ENCODE measurements at places on chromosomes 16 and 17. TPM values are rescaled to one million over a fixed set of nuclear protein-coding genes. Genes with fewer than 3 reads are reported as not detected.

DNA sequence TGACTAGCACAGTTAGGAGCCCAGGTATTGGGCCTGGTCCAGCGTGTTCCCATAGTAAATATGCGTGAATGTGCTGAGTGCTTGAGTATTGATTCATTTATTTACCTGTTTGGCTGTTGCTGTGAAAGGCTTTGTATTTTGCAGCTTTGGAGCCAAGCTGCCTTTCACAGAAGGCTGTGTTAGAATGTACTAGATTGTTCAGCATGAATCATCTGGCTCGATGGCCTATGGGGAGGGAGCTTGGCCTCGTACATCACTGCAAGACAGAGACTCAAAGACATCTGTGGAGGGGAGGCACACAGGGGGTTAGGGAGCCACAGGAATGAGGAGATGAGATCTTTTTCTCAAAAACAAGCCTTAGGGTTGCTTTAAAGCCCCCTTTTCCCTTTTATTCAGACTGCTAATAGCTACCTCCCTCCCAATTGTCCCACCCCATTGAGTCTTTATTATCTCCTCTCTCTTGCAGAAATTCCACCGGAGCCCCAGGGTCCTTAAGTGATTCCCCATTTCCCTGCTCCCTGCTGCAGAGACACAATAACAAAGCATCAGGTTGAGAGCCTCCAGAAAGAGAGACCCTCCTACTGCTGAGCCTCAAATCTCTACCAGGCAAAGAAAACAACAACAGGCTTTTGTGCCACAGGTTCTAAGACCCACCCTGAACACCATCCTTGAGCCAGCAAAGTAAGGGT is 307.2 kb downstream of the ABCC12 start:
- no peaks in the 10 kb centered on the region for H3K4me1 ChIP-seq
- no peak overlapping the region for H3K4me3 ChIP-seq
- no peak overlapping the region for H3K27ac ChIP-seq
- no peaks in the 10 kb centered on the region for H3K27me3 ChIP-seq
- DNase-seq, result no peak

GRCh38 chr17:10314329-10314728 is 58.5 kb downstream of the MYH13 start:
- H3K27me3 ChIP-seq, result no peaks in the 10 kb centered on the region
- no peak overlapping the region for H3K4me3 ChIP-seq
- H3K36me3 ChIP-seq, result no peaks in the 10 kb centered on the region
- H3K27ac ChIP-seq, result no peak overlapping the region

- peaks cover 14% of the 10 kb centered on the region for H3K36me3 ChIP-seq
- H3K4me1 ChIP-seq, result peaks cover 24% of the 10 kb centered on the region
- no peaks in the 10 kb centered on the region for H3K27me3 ChIP-seq
- H3K27ac ChIP-seq, result no peak overlapping the region
Measured at GRCh38 chr16:66612422-66612821, 7.9 kb downstream of the CMTM3 start.

- H3K4me1 ChIP-seq, result peaks cover 11% of the 10 kb centered on the region
- DNase-seq, result no peak
- no peak overlapping the region for H3K27ac ChIP-seq
- no peak overlapping the region for H3K4me3 ChIP-seq
Measured at GRCh38 chr16:8919934-8920462, 37.8 kb downstream of the LITAFD start.

The ZNF263 gene
- total RNA-seq, result 44.6 TPM

DNA sequence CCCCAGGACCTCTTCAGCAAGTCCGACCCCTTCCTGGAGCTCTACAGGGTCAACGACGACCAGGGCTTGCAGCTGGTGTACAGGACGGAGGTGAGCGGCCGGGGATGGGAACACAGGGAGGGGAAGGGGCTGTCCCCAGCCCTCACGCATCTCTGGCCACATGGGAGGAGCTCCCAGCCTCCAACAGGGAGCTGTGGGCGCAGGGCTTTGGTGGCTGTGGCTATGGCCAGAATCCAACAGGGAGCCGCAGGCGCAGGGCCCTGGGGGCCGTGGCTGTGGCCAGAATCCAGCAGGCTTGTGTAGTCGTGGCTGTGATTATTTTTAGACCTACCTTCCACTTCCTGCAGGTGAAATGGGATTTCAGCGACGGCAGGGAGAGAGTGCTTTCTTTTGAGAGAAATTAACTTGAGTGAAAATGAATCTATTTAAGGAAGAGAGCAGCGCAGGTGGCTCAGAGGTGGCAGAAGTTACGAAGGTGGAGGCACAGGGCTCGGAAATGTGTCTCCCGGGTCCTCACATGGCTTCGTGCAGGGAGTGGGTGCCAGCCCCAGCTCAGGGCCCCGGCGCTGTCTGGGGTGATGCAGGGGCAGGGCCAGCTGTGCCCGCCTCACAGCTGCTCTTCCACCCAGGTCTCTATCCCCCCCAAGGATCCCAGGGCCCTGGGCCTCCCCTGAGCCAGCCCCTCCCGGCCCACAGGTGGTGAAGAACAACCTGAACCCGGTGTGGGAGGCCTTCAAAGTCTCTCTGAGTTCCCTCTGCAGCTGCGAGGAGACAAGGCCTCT is 9.4 kb downstream of the CPNE7 start:
- no peak for DNase-seq
- no peak overlapping the region for H3K27ac ChIP-seq

The JPH3 gene
- 0.22 TPM for total RNA-seq

DNA sequence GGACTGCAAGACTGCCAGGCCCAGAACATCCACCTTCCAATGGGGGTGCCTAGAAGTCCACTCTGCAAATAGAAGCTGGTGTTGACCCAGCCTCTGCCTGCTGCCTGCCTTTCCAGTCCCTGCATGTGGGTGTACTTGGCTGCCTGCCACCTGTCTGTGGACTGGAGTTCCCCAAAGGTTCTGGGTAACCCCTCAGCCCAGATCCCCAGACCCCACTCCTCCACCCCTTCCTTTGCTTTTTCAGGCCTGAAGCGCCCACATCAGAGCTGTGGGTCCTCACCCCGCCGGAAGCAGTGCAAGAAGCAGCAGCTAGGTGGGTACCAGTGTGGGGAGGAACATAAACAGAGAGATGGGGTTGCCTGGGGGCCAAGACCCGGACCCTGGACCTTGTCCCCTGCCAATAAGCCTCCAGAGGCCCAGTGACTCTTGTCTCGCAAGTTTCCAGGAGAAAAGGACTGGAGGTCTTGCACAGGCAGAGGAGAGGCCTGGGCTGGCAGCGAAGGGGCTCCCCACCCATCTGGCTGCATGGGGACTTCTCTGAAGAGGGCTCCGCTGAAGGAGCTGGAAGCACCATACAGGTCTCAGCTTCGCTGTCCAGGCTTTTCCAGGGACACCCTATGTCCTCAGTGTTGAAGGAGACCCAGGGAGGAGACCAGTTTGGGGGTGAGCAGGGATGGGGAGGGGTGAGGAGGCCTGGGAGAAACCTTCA is 34.3 kb downstream of the NLRC5 start:
- H3K4me1 ChIP-seq, result no peaks in the 10 kb centered on the region
- no peak overlapping the region for H3K4me3 ChIP-seq
- H3K27ac ChIP-seq, result no peak overlapping the region
- H3K36me3 ChIP-seq, result peaks cover 7% of the 10 kb centered on the region
- DNase-seq, result no peak
- no peaks in the 10 kb centered on the region for H3K27me3 ChIP-seq

GRCh38 chr17:41178341-41178740 is 320 bp upstream of the KRTAP4-2 start:
- no peaks in the 10 kb centered on the region for H3K27me3 ChIP-seq
- H3K4me1 ChIP-seq, result no peaks in the 10 kb centered on the region
- H3K4me3 ChIP-seq, result no peak overlapping the region
- H3K36me3 ChIP-seq, result no peaks in the 10 kb centered on the region

The KRTAP16-1 gene
- total RNA-seq, result not detected

DNA sequence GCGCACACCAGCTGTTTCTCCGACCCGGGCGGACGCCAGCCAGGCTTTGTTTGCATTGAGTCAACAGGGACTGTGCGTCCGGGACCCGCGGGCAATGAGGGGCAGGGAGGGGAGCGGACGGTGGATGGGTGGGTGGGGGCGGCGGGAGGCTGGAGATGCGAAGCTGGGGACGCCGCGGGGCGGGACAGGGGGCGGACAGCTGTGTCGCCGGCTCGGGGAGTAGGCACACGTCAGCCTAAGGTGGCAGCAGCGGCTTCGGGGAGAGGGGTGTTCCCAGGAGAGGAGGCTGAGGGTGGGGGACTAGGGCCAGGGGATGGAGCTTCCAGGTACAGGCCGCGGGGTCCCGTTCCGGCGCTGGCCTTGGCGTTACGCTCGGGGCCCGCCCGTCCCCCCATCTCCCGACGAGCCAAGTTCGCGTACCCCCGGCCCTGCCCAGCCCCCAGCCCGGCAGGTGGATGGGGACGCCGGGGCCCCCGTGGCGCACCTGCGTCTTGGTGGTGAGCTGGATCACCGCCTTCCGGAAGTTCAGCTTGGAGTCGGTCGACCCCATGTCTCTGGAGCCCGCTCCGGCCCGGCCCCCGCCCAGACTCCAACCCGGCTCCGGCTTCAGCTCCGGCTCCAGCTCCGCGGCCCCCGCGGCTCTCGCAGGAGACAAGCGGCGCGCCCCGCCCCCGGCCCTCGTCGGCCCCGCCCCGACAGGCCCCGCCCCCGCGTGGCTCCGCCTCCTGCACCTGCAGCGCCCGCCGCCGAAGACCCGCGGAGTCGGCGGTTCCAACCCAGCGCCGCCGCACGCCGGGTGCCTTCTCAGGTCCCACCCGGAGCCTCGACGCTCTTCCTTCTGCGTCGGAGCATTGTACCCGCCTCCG is at the start of gene HID1:
Gene HID1 (minus strand): TSS at position 653 of the 866 bp plus-strand sequence. CDS start 103 bp downstream, at position 550.
- H3K4me3 ChIP-seq, result peak within 1 kb of the TSS; percentile 41
- peak within 1 kb of the TSS; percentile 20 for H3K27ac ChIP-seq
- H3K27me3 ChIP-seq, result no peaks in the 10 kb centered on the region

DNA sequence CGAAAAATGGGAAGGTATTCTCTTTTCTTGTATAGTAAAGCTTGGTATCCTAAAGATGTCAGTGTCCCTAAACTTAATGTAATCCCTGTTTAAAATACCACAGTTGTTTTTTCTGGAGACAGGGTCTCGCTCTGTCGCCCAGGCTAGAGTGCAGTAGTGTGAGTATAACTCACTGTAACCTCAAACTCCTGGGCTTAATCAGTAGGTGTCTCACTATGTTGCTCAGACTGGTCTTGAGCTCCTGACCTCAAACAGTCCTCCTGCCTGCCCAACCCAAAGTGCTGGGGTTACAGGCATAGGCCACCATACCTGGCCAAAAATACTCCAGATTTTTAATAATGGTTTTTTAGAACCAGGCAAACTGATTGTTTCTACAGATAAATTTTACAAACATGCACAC is 8.2 kb downstream of the DCAF7 start:
- peaks cover 2% of the 10 kb centered on the region for H3K4me1 ChIP-seq
- H3K4me3 ChIP-seq, result no peak overlapping the region
- no peaks in the 10 kb centered on the region for H3K36me3 ChIP-seq
- no peaks in the 10 kb centered on the region for H3K27me3 ChIP-seq
- H3K27ac ChIP-seq, result no peak overlapping the region
- DNase-seq, result no peak

DNA sequence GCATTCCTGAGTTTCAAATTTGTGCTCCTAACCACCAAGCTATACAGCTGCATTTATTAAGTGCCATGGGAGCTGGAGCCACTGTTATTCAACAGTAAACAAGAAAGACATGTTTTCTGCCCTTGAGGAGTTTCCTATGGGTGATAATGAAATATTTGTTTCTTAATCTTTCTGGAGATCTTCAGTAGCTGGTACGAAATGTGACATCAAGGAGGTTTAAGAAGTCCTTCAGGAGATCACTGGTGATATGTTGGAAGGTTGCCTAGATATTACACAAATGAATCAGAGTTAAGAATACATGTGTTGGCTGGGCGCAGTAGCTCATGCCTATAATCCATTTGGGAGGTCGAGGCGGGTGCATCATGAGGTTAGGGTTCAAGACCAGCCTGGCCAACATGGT is 14.9 kb downstream of the RHOT1 start:
- H3K27me3 ChIP-seq, result no peaks in the 10 kb centered on the region
- no peak for DNase-seq
- H3K36me3 ChIP-seq, result peaks cover 22% of the 10 kb centered on the region

The RBFOX1 gene
- 0.98 TPM for total RNA-seq

DNA sequence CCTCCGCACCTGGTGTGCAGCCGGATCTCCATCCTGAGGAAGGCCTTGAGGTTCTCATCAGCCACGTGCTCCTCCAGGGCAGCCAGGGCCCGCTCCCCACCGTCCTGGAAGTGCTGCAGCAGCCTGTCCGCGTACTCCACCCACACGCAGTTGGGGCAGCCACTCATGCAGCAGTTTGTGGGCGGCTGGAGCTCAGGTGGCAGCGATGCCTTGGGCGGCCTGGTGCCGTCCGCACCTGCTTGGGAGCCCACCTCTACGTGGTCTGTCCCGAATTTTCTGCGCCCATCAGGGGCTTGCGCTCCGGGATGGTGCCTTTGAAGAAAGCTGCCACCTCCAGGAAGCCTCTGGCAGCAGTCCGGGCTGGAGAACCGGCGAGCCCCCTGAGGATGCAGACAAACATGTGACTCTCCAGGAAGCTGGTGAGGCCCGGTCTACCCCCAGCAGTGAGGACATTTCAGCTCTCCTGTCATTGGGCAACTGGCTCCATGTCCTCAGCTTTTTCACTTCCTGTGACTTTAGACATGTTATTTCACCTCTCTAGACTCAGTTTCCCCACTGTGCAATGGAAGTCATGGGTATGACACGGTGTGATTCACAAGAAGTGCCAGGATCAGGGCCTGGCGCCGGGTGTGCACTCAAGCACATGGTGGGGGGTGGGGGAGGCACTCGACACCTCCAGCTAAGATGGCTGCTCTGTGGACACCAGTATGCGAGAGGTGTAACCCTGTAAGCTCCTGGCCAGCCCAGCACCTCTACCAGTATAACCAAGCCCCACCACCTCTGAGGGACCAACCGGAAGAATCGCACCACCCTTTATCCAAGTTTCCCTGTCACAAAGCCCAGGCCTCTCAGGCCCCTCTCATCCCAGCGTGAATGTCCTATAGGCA is 957 bp downstream of the OXLD1 start:
- peak; percentile 44 for DNase-seq
- H3K27ac ChIP-seq, result no peak overlapping the region
- peaks cover 23% of the 10 kb centered on the region for H3K4me1 ChIP-seq
- no peaks in the 10 kb centered on the region for H3K27me3 ChIP-seq

GRCh38 chr17:33421933-33422332 is 128.8 kb upstream of the ASIC2 start:
- H3K27ac ChIP-seq, result no peak overlapping the region
- H3K4me1 ChIP-seq, result peaks cover 6% of the 10 kb centered on the region
- DNase-seq, result no peak
- H3K36me3 ChIP-seq, result no peaks in the 10 kb centered on the region
- H3K4me3 ChIP-seq, result no peak overlapping the region

GRCh38 chr17:78401891-78402290 is 23.4 kb downstream of the PGS1 start:
- peaks cover 59% of the 10 kb centered on the region for H3K36me3 ChIP-seq
- no peaks in the 10 kb centered on the region for H3K27me3 ChIP-seq
- no peak for DNase-seq
- no peaks in the 10 kb centered on the region for H3K4me1 ChIP-seq
- H3K27ac ChIP-seq, result no peak overlapping the region

Measured in thyroid gland (tissue), 4 donors.